ENCODE measurements at places on chromosomes 7 and 10.
A peak's percentile ranks its signal among the peaks of the same experiment; 100 is the strongest.

DNA sequence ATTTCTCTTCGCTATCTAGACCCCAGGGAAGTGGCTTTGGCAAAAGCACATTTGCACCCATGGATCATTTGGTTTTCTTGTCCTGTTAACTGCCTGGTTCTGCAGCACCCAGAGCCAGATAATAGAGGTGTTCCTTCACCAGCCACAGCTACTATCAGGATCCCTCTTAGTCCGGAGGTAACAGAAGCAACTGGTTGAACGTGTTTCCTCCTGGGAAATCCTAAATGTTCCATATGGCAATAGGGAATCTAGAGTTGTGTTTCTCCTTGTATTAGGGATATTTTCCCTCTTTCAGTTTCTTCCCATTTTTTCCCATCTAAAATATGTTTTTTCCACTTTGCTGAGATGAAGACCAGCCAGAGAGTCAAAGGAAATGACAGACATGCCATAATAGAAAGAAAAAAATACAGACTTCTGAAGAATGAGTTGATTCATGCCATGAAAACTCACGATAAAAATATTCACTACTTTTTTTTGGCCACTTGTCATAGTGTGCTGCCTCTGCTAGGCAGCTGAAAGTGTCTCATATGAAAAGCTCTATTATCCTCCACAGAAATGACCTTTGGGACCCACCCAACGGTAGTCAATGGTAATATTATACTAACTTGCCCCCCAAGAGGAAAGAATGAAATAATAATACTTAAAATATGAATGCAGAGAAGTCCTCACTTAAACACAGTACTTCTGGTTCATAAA is 472.8 kb downstream of the KCNMA1 start:
- DNase-seq, result no peak

DNA sequence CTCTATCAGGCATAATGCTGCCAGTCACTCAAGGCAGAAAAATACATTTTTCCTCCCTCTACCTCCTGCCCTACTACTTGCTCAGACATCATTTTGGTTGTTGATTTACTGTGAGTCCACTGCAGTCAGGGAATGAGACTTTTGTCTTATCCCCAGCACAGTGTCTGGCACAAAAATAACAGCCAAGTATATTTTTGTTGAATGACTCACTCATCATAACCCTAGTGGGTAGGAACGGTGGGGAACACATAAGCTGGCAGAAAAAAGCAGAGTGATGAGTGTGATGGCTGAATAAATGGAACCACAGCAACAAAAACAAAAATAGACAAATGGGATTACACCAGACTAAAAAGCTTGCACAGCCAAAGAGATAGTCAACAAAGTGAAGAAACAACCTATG is 65.8 kb upstream of the LAMB4 start:
- no peak for DNase-seq

- no peak for DNase-seq
These were observed 655.6 kb downstream of the SORCS1 start for GRCh38 chr10:106508950-106509349.

DNA sequence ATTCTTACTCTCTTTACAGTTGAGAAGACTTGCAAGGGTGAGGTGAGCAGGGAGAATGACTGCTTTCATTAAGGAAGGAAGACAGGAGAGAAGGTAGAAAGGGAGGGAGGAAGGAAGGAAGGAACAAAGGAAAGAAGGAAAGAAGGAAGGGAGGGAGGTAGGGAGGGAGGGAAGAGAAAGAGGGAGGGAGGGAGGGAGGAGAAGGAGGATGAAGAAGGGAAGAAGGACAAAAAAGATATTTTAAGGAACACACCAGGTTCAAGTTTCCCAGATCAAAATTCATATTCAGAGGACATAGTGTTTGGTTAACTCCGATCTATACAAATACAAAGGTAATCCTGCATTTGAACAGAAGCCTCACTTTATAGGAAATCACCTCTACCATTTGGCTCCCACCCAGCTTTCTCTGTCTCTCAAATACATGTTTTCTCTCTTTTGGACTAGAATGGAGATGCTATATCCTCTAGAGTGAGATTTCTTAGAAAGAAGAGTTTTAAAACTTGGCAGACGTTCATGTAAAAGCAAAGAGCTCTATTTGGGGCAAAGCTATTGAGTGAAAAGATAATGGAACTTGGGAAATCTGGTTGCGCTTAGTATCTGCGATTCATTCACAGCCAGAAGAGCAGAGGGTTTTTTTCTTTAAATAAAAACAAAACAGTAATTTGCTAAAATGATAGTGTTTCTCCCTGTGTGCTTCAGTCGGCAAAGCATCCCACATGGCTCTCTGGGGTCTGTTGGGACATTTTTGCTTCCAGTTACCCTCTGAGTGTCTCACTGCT is 261.9 kb upstream of the LYZL1 start:
- DNase-seq, result no peak

- DNase-seq, result no peak
These were observed 48.5 kb downstream of the FOXL3 start for GRCh38 chr7:338295-339061.

- no peak for DNase-seq
These were observed 435.7 kb upstream of the GALNT17 start for GRCh38 chr7:70696201-70696754.

GRCh38 chr10:14550471-14550981 is 219.8 kb upstream of the FRMD4A start:
- no peak for DNase-seq

- no peak for DNase-seq
These were observed 84.7 kb downstream of the AUTS2 start for GRCh38 chr7:69683002-69683401.

DNA sequence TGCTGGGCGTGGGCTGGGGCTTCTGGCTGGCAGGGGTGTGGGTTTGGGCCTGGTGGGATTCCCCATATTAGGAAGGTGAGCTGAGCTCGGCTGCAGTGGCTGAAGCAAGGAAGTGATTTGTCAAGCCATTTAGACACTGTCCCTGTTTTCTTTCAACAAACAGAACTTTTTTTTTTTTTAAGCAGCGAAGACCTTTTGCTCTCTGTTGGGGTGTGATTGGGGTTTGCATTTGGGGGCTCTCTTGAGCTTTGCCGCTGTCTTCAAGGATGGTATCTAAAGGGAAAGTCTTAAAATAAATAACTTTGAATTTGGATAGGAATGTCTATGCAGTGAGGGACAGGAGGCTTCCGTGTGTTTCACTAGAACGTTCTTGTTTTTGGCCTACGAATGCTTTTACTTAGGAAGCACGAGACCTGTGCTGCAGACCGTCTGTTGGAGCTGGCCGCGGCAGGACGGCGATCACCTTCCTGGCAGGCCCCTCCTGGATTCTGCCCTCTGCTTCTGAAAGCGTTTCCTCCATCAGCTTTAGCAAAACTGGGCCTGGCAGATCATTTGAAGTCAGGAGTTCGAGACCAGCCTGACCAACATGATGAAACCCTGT is 43.9 kb downstream of the FOXK1 start:
- no peak for DNase-seq

- no peak for DNase-seq
These were observed 754.7 kb downstream of the GRID1 start for GRCh38 chr10:85611746-85612377.

DNA sequence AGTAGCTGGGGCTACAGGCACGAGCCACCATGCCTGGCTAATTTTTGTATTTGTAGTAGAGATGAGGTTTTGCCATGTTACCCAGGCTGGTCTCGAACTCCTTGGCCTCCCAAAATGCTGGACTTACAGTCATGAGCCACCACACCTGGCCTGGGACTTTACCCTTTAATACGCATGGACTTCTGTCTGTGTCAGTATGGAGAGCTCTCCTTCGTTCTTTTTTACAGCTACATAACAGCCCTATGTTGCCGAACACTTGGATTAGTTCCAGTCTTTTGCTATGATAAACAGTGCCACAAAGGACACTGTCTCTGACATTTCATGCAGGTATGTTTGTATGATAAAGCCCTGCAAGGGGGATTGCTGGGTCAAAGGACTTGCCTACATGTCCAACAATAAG is 10.9 kb upstream of the OAT start:
- DNase-seq, result no peak

DNA sequence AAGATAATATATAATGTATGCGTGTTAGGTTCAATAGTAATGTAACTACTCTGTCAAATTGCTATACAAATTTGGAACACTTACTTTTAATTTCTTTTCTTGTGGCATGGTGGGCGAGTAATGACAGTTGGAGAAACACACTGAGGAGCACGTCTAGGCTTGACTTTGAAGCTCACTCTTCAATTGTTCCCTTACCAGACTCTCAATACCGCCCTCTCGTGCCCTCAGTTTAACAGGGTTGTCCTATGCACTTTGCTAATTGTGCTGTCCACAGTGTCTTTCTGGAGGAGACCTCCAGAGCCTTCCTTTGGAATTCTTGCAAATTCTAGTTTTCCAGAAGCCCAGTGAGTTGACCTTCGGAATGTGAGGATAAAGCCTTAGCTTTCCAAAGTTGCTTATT is 107.2 kb upstream of the RELN start:
- DNase-seq, result no peak

DNA sequence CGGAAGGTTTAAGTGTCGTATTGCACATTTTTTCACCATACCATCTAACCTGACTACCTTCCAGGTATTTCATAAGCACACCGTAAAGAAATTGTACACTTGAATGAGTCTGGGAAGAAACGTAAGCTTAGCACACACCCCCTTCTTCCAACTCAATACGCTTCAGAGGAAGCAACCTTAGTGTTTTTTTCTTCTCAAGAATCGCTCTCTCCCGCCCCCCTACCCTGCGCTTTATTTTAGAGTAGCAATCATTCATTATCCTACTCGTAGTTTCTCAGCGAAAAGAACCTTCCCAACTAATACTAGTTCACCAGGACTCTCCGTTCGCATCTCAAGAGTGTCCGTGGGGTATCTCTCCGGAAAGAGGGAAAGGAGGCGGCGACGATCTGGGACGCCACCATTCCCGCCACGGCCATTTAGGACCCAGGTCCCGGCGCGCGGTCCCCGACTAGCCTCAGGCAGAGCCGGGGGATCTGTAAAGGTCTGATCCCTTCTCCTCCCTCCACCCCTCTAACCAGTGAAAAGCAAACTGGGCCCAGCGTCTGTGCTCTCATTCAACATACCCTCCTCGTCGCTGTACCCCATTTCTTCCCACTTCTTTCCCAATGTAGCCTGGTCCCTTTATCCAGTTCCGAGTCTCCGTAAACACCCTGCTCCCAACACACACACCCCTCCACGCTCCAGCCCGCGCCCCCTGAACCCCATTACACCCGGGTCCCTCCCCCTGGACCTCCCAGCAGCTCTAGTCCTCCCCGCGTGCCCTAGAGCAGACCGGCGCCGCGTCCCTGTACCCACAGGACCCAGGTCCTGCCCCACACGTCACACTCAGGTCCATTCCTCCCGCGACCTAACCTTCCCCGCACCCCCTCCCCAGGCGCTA is 16.0 kb downstream of the MYOZ1 start:
- DNase-seq, result no peak

GRCh38 chr7:64400401-64400800 is 86.6 kb downstream of the ZNF736 start:
- no peak for DNase-seq

DNA sequence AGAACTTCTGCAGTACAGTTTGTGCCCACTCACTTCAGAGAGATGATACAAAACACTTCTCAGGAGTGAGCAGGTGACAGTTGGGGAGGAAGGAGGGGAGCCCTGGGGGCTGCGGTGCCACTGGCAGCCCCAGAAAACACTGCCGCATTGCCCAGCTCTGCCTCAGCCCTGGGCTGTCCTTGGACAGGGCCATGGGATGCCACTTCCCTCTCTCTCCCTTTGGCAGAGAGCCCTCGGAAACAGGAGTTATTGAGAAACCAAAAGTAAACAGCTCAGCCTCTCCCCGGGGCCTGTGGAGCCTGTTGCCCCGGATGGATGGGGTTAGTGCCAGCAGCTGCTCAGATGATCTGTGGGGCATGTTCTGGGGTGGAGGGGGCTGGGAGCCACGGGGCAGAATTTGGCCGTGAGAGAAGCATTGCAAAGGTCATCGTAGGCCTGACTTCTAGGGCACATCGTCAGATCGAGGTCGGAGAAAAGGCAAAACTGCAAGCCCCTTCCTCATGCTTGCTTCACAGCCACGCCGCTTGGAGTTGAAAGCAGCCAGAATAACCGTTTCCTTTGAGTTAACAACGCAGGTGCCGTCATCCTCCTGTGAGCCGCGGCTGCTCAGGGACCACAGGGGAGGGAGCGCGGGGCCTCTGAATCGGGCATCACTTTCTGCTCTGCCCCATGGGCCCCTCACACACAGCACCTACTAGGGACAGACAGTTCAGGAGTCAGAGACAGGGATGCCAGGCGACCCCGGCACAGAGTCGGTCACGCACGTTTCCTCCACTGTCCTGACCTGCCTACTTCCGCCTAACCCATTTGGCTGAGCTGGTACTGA is 256.4 kb downstream of the CAMK1D start:
- DNase-seq, result peak; percentile 26
